ENCODE measurements at places on chromosomes 7 and 10.

DNA sequence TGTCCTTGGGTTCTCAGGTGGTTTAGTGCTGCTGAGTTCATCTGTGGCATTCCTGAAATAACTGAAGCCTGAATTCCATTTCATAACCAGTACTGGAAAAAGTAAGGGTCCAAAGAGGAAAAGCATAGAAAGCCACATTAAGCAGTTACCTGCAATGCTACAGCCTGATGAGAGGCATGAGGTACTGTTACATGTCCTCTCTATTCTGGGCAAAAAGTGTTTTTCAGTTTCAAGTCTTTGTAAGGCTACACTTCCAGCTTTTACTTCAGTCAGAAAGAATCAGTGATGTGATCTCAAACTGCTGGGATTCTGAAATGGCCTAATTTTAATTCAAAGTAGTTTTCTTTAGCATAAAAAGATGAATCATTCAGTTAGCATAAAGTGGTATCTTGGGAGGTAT lies 369.5 kb downstream of the PHF14 start:
- DNase-seq, result no peak

DNA sequence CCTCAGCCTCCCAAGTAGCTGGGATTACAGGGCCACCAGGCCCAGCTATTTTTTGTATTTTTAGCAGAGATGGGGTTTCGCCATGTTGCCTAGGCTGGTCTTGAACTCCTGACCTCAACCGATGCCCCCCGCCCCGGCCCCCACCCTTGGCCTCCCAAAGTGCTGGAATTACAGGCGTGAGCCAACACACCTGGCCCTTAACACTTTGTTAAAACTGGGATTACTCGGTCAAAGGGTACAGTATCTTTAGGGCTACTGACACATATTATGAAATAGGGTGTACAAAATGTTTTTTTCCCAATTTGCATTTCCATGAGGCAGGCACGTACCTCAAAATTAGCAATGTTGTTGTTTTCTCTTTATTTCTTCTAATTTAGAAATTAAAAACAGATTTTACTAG lies 11.5 kb downstream of the NUDT5 start:
- no peak for DNase-seq

GRCh38 chr10:100371482-100372027 lies 24.5 kb downstream of the SCD start:
- DNase-seq, result no peak

DNA sequence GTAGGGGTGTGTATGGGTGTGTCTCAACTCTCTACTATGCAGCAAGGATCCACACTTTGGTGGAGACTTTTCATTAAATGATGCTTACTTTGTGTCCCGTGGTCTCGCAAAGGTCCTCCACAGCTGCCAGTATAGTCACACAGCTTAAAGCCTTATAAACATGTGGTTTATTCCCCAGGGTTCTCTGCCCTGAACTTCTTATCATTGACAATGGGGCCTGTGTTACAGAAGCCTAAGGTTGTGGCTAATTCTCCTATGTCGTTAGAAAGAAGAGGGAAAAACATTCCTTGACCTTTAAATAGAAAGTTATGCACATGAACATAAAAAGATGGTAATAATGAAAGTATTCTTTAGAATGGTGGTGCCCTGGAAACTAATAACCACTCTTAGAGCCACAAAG lies 201.4 kb downstream of the INHBA start:
- DNase-seq, result no peak

- DNase-seq, result no peak
Observed at GRCh38 chr7:151539088-151539671, 19.5 kb upstream of the RHEB start.

- DNase-seq, result no peak
Observed at GRCh38 chr10:104332243-104333031, 5.8 kb downstream of the ITPRIP start.

GRCh38 chr7:105202616-105203015 lies 186.1 kb downstream of the SRPK2 start:
- DNase-seq, result no peak

DNA sequence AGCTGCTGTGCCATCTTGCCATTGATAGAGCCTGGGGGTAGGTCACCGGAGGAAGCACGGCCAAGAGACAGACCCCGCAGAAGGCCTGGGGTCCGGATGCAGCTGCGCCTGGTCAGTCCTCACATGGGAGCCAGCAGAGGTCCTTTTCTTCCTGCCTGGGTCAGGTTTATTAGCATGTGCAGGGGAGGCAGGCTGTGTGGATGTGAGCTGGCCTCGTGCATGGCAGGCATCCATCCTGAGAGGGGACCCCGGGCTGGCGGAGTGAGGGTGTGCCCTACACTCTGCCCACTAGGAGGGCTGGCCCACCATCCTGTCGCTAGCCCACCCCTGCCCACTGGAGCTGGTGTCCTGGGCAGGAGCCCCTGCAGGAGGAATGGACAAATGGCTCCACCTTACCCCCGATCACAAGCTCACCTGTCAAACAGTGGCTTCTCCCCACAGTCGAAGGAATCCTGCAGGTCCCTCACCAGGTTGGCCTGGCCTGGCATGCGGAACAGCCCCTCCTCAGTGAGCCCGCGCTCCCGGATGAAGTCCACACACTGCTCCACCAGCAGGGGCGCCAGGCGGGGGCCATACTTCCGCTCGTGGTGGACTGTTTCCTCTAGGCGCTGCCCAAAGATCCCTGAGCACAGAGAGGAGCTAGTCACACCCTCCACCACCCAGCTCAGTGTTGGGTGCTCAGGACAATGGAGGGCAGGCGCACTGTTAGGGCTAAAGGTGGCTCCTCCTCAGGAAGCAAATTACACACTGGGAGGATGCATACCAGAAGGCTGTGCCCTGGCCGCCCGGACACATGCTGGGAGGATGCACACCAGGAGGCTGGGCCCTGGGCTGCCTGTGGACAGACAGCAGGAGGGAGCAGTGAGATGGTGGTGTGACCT lies 145.4 kb downstream of the ARHGAP22 start:
- DNase-seq, result no peak

- no peak for DNase-seq
Observed at GRCh38 chr7:99666013-99666395, 13.8 kb downstream of the CYP3A5 start.

DNA sequence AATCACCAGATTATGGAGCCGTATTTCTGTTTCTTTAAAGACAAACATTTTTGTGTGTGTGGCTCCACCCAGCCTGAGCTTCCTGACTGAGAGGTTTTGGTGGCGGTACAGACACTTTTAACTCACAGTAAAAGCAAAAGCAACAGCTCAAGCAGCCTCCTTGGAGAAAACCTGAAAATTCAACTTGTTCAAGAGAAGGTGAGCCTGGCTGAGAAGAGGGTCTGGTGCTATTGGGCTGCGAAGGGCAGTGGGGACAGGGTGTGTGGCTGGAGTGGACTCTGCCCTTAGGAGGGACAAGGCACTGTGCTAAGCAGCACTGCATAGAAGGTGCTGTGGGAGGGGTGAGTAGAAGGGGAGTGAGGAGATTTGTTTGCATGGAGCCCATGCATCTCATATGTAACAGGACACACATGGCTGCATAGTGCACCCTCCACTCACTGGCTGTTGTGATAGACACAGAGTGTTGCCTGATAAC lies at the start of gene GIMAP7:
GIMAP7 (plus strand) TSS at position 125 of the 475 bp plus-strand sequence. CDS start 5,103 bp downstream, outside the sequence.
- peak; percentile 29 for DNase-seq

- no peak for DNase-seq
Observed at GRCh38 chr7:140501966-140502365, 22.7 kb upstream of the MKRN1 start.

- no peak for DNase-seq
Observed at GRCh38 chr10:61390851-61391250, 62.3 kb downstream of the TMEM26 start.

- no peak for DNase-seq
Observed at GRCh38 chr10:71035511-71036296, 147.3 kb upstream of the PCBD1 start.

GRCh38 chr10:79547973-79548372 lies 12.2 kb downstream of the SFTPA2 start:
- no peak for DNase-seq

- DNase-seq, result no peak
Observed at GRCh38 chr10:28179006-28179742, 123.7 kb downstream of the MPP7 start.

GRCh38 chr7:71326595-71326994 lies 194.7 kb downstream of the GALNT17 start:
- DNase-seq, result no peak

- DNase-seq, result no peak
Observed at GRCh38 chr7:127732306-127732705, 80.3 kb downstream of the SND1 start.

- no peak for DNase-seq
Observed at GRCh38 chr10:97633921-97634320, 621 bp upstream of the MORN4 start.

DNA sequence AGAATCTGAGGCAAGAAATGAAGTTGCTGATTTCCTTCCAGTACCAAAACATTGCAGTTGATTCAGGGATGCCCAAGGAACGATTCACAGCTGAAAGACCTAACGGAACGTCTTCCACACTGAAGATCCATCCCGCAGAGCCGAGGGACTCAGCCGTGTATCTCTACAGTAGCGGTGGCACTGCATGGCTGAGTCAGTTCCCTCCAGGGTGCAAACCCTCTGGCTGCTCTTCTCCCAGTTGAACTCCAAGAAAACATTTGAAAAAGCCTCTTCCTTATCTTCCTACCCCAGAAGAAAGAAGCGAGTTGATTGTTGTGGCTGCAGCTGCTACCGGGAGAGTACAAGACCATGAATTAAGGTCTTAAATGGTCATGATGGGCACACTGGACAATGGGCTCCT lies 147.1 kb upstream of the PRSS1 start:
- DNase-seq, result no peak

GRCh38 chr7:18177815-18178660 lies 150.4 kb upstream of the PRPS1L1 start:
- DNase-seq, result no peak

DNA sequence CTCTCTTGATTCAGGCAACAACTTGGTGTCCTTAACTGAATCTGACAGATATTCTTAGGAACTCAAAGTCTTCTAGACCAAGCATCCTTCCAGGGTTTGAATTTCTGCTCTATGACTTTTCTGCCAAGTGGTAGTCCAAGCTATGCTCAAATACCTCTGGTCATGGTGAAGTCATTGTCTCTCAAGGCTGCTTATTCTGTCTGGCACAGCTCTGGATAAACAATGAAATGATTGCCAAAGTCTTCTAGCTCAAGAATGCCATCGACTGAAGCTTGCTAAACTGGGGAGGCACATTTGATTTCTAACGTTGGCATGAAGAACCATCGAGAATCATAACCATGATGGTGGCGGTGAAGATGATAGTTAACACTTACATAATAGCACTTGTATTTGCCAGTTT lies 116.2 kb upstream of the MKX start:
- DNase-seq, result no peak

- DNase-seq, result no peak
Observed at GRCh38 chr7:37281368-37282092, 167.1 kb downstream of the ELMO1 start.

- DNase-seq, result no peak
Observed at GRCh38 chr7:131223151-131223550, 104.5 kb upstream of the MKLN1 start.

DNA sequence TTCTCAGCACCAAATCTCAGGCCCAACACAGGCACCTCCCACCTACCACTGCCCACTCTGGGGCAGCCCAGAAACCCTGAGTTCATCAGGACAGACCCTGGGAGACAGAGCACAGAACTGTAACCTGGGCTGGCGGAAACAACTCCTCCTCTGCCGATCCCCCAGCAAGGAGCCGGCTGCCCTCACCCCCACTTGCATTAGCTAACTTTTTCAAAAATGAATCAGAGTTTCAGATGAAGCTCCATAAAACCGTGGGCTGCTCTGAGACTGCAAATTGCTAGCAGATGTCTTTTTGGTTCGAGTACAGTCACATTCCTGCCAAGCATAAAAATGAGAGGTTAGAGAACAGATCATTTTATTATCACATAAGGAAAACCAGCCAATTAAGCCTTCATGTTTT lies 93.4 kb upstream of the PARD3 start:
- no peak for DNase-seq

DNA sequence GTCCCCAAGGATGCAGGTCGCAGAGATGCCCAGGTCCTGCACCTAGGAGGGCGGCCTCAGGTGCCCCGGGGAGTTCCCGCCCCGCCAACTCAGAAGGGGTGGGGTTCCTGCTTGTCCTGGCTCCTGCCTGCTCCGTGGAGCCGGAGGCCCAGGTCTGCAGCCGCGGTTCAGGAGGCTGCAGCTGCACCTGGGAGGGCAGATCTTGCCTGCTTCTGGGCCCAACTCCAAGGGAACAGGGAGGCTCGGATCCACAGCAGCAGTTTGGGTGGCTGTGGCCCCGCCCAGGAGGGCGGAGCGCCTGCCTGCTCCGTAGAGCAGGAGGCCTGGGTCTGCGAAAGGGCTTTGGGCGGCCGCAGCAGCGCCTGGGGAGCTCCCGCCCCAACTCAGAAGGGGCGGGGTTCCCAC lies 108.2 kb upstream of the EGR2 start:
- DNase-seq, result no peak

DNA sequence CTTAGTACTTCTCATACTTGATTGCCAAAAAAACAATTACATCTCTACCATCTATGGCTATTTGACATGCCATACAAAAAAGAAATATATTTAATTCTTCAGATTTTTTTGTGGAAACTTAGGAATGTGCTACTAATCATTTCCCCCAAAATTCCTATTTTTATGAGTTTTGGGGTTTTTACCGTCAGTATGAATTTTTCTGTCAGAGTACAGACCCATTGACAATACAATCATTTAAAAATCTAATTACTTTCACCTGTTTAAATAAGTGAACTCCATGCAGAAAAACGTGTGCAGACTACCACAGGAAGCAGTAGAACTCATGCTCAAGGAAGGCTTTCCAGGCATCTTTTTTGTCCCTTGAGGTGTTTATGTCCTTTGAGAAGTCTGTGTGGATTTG lies 48.8 kb upstream of the FOXP2 start:
- DNase-seq, result no peak

DNA sequence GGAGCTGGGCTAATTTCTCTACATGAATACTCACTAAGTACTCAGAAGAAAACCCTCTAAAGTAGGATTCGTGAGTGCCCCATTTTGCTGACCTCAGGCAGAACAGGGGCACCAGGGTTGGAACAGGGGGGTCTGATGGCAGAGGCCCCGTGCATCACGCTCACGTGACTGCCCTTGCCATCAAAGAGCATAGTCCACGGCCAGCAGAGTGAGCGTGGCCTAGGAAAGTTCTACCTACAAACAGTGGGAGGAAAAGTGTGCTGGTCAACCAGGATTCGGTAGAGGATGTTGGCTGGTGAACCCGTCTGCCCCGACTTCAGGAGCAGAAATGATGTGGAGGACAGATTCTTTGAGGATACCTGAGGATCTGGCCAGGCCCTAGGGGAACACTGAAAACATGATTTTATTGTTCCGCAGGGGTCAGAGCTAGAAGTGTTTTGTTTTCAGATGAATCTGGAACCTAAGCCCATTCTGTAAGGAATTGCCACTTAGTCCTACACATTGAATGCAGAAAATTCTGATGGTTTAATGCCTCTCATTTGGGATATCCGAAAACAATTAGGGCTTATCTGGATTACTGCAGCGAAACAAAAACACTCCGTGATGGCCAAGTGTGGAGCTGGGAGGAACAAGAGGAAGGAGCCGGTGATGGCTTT lies 138.8 kb upstream of the SHH start:
- DNase-seq, result no peak

GRCh38 chr7:103718482-103719061 lies 270.9 kb downstream of the RELN start:
- DNase-seq, result no peak

GRCh38 chr10:101901340-101901739 lies 57.7 kb upstream of the KCNIP2 start:
- DNase-seq, result no peak

- DNase-seq, result no peak
Observed at GRCh38 chr7:91302794-91303193, 38.6 kb downstream of the FZD1 start.

Data from stimulated activated CD8-positive, alpha-beta memory T cell treated with anti-CD3 and anti-CD28 coated beads, Interleukin-7, amount 100 ng/mL, for 1 hour (primary cell).